NCI-H1930 (cell line): ENCODE measurements at places on chromosomes 5 and 9.

- no peak for DNase-seq
These were observed 103.6 kb downstream of the HSPA4 start for GRCh38 chr5:133155326-133155969.

DNA sequence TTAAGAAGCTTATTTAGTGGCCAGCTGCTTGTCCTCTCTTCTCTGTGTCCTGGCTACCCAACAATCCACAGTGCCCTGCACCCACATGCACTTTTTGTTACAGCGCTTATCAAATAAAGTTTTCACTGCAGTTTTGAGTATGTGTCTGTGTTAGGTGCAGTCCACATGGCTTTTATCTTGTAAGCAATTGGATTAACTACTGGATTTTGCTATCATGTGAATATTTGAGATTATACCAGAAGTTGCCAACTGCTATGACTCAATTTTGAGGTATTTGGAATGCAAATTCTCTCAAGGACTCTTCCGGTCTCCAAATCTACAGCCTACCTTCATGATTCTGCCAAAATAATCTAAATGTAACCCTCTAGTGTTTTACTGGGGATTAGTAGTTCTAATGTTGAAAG is 690.2 kb downstream of the NR2F1-AS1 start:
- DNase-seq: no peak

DNA sequence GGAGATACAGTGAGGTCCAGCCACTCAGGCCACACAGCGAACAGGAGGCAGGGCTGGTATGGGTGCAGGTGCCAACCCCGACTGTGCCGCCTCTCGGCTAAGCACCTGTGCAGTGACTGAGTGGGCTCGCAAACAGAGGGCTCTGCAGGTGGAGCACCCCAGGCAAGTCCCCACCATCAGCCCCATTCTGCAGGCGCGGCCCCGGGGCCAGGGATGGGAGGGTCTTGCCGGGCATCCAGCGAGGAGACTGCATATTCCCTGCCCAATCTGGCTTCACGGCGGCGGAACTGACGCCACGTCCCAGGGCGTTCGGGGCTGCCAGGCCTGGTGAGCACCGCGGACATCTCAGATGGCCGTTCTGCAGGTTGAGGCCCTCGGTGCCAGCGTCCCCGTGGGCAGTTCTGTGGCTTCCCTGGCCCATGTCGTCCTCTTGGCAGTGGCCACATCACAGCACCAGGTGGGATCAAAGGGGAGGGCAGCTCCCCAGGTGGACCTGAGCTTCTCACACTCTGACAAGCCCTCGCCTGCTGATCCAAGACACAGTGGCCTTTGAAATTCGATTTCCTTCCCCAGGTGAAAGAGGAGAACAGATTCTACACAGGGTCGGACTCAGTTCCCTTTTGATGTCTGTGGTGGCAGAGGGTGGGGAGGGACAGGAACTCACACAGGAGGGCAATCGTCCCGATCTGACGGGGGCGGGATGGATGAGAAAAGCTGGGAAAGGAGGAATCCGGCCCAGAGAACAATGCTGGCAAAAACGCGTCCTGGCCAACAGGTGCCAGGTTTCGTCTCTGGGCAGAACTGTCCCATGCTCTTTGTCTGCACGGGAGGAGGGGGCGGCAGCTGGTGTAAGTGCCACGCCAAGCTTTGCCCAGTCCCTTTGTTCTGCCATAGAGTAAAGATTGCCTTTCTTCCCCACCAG is 18.8 kb downstream of the DBH start:
- no peak for DNase-seq

DNA sequence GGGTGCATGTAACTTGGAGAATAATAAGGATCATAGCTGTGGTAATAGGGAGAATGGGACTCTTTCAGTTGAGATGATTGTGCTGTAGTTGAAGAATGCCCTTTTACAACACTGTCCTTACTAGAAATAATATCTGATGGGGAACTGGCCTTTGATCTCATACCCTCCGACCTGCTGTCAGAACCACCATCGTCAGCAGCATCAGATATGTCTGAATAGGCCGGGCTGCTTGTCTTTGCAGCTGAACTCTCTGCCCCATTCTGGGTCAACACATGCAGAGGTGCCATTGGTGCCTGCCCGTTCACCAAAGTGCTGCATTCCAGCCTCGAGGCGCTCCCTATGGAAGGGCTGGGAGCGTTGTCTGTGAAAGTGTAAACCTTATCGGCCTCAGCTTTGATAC is 99.1 kb downstream of the ZNF608 start:
- DNase-seq: no peak

GRCh38 chr5:160462167-160462566 is 40.5 kb downstream of the PTTG1 start:
- DNase-seq: no peak

DNA sequence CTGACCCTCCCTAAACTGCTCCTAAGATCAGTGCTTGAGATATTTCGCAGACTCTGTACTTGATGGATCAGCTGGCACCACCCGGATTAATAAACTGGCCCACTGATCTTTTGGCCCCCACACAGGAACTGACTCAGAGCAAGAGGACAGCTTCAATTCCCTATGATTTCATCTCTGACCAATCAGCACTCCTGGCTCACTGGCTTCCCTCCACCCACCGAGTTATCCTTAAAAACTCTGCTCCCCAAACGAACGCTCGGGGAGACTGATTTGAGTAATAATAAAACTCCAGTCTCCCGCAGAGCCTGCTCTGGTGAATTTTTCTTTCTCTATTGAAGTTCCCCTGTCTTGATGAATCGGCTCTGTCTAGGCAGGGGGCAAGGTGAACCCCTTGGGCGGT is 36.5 kb upstream of the CD180 start:
- DNase-seq: no peak

GRCh38 chr9:110655754-110656641 is 12.6 kb upstream of the MUSK start:
- DNase-seq: no peak

- no peak for DNase-seq
These were observed 44.7 kb downstream of the RGS3 start for GRCh38 chr9:113508111-113508749.

DNA sequence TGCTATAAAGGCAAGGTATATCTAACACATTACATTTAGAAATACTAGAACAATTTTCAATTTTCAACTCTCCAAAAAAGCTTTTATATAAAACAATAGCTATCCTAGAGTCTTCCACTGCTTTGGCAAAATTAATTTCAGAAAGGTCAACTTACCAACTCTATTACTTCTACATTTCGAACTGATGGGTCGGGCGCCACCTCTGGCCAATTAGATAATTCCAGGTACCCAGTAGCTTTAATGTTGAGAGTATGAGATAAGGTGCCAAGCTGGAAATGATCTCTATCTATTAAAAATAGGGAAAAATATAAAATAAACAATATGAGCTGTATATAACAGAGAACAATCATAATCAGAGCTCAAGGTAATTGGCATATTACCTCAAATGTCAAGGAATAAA is 166.6 kb downstream of the AP3B1 start:
- no peak for DNase-seq
